ENCODE measurements at places on chromosomes 5 and 9.
A peak's percentile ranks its signal among the peaks of the same experiment; 100 is the strongest.

DNA sequence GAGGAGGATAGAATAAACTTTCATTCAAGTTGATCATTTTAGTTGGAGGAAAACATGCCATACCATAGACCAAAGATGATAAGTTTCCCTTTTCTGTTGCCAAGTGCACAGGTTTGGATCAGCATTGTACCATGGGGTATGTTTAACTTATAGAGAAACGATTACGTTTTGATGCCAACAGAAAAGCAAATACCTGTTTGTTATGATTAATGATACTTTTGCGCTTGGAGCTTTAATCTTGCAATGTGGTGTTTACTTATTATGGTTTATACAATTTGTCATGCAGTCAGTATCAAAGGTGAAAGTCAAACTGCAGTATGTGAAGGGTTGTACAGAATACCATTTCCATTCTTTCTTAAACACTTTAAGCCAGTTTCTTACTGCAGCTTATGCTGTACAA, 13.2 kb upstream of the ARHGEF28 start:
- DNase-seq: no peak

DNA sequence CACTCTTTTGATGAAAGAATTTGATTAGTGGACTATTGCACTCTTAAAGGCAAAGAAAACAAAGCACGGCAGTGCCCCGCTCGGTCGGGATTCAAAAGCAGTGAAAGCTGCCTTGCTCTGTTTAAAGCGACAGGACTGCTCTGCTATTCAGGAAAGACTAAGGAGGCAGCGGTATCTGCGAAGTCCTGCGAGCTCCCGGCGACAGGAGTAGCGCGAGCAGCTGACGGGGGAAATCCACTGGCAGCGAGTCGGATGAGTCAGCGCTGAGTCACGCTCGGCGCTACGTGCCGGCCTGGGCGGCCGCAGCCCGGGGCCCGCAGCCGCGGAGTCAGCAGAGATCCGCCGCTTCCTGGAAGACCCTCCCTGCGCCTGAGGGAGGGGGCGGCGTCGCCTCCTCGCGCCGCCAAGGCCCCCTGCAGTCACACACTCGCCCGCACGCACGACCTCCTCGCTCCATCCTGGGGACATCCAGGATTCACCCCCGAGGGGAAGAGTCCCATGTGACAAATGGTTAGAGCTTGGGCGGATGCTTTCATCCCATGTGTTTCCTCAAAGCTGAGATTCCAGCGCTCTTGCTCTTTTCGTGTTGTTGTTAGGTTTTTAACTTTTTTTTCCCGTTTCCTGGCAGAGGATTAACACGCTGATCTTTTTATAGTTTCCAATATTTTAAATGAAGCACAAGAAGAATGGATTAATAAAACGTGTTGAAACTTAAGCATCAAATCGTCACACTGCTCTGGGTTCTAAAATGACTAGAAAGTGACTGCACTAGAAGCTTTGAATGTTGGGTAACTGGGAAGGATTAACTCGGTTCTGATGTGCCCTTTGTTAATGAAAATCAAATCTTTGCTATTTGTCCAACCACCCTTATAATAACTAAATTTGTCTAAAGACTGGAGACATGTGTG, 102.5 kb downstream of the ARRDC3 start:
- DNase-seq: peak; percentile 79

DNA sequence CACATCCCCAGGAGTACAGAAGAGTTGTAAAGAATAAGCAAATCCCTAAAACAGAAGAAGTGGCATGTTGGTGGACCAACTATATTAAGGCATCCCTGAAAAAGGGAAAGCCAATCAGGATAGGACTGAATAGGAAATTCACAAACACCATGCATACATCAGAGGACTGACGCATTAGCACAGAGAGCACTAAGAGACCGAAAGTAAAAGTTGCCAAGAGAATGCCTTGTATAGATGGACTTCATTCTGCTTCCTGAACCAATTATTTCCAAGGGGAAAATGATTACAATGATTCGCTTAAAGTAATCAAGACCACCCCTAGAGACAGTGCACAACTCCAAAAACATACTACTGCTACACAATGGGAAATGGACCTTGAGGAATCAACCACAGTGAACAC, 33.5 kb downstream of the SHC3 start:
- DNase-seq: no peak

DNA sequence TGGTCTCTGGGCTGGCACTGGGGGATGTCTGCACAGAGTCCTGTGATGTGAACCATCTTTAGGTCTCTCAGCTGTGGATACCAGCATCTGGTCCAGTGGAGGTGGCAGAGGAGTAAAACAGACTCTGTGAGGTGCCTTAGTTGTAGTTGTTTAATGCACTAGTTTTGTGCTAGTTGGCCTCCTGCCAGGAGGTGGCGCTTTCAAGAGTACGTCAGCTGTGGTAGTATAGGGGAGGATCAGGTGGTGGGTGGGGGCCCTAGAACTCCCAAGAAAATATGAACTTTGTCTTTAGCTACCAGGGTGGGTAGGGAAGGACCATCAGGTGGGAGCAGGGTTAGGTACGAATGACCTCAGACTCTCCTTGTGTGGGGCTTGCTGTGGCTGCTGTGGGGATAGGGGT, 197.1 kb downstream of the TMC1 start:
- no peak for DNase-seq

- DNase-seq: no peak
These were observed 4.8 kb upstream of the NOTCH1 start for GRCh38 chr9:136550439-136551289.

- DNase-seq: no peak
These were observed 12.5 kb downstream of the ZNF366 start for GRCh38 chr5:72494623-72495124.

- DNase-seq: no peak
These were observed 97.3 kb upstream of the SH3GL2 start for GRCh38 chr9:17481565-17481964.

DNA sequence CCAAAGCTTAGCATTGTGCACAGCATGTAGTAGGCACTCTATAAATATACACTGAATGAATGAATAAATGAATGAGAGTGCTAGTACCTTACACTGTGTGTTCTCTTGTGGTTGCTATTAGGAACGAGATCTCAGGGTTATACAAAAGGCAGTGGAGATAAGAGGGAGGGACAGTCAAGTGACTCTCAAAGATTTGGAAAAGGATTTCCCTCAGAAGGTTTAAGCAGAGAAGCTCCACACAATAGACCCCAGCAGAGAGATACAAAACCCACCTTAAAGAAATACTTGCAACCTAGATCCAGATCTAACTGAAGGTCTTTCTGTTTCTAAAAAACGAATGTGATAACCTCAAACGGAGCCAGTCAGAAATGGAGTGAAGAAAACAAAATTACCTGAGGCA, 11.8 kb upstream of the EFNA5 start:
- DNase-seq: no peak

- DNase-seq: no peak
These were observed 159.3 kb downstream of the MTRR start for GRCh38 chr5:8028243-8028642.

GRCh38 chr9:113164536-113165300, 13.9 kb downstream of the SLC31A2 start:
- DNase-seq: no peak

DNA sequence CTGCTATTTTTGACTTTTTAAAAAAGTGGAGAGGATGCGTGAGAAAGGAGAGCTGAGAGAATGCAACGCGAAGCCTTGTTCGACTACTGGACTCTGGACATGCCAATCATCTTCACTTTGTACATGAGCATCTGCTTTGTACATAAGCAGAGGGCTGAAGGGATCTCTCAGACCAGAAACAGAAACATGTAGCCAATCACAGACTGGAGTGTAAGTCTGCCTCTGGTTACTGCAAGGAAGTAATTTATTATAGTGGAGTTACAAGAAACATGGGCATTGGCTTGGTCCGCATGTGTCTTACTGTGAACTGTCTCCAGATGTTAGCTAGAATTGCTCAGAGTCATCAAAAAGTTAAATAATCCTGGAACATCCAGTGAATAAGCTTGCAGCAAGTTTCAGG, 190.0 kb upstream of the GRAMD2B start:
- no peak for DNase-seq

- no peak for DNase-seq
These were observed 212.8 kb downstream of the GNA14 start for GRCh38 chr9:77435277-77435676.
